ENCODE measurements at places on chromosomes 6 and 20. TPM values are rescaled to one million over a fixed set of nuclear protein-coding genes. Genes with fewer than 3 reads are reported as not detected.

Gene GPR6
- total RNA-seq: not detected

Gene ROS1
- 0.06 TPM for total RNA-seq

DNA sequence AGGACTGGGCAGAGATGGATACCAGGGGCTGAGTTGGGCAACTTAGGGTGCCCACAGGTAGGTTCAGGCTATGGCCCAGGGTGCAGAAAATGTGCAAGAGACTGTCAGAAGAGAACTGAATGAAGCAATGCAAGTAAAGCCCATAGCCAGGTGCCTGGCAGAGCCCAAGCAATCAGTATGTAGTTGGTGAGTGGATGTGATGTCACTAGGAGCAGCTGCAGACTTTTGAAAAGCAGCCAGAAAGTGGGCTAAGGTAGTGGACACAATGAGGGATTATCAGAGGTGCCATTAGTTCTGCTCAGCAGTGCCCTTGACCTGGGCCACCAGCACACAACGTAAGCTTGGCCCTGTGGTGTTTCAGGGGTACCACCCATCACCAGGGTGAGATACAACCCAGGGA, 135.3 kb downstream of the SOBP start:
- DNase-seq: no peak

DNA sequence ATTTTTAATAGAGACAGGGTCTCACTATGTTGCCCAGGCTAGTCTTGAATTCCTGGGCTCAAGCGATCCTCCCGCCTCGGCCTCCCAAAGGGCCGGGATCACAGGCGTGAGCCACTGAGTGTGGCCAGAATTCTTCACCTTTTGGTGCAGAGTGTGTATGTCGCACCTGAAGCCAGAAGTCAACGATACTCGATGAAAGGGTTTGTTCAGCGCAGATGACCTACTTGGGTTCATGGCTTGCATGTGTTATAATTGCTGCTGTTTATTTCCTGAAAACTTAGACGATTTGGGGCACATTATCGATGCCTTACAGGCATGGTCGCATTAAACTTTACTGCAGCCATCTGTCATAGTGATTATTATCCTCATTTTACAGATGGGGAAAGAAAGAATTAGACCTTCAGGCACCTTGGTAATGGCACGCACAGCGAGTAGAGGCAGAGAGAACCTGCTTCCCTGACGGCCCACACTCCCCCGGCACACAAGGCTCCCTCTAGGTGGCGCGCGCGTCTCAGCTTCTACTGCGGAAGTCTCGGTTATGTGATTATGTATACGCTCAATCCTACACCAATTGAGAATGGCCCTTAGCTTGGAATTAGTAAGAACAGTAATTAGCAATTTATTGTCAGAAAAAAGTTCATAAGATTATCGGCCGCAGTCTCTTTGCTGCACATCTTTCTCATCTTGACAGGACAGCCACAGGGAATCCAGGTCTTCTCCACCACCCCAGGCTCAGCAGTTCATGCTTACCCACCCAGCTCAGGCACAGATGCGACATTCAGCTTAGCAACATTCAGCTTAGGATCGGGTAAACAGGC, 212.8 kb upstream of the PROKR2 start:
- DNase-seq: peak; percentile 54

DNA sequence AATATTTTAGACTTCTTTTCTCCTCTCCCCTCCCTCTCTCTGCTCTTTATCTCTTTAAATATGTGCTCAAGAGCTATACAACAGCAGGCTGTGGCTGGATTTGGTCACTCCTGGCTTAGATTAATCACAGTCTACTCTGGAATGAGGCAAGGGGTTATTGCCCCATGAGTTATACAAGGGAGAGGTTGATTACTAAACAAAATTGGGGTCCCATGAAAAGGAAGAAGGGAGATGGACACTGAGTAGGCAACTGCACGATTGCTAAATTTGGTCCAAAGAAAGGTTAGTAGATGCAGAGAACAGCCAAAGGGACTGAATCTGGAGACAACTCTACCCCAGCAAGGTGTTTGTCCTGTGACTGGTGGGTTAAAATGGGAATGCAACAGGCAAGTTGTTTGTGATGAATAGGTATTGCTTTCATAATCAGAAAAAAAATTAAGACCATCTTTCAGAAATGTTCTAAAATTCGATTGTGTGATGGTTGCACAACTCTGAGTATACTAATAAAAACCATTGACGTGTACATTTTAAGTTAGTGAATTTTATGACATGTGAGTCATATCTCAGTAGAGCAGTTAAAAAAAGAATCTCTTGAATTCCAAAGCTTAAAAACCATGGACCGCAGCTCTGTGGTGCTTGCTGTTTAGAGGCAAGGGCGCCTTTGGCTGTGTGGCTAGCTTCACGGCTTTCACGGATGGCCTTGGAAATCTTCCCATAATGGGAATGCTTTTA, 57.1 kb downstream of the KIZ start:
- DNase-seq: peak; percentile 81

All from HT1080 (cell line).